ENCODE measurements at places on chromosomes 2 and 18.

DNA sequence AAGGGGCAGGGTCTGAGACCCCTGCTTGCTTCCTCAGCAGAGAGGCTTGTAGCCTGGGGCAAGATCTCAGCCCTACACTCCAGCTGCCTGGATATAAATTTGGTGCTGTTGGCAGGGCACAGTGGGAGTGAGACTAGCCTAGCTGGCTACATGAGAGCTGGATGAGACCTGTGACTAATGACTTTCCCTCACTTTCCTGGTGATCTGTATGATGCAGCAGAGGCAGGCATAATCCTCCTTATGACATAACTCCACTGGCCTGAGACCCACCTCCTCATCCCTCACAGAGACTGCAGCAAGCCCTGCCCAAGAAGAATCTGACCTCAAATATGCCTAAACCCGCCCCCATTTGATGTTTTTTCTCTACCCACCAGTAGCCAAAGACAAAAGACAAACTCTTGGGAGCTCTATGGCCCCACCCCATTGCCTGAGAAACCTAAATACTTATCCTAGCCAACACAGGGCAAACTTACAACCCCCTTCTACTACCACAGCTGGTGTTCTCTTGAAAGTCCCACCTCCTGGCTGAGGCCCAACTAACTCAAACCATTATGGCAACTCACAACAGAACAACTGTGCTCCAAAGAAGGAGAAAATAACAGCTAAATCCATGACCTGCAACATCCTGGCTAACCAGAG, 102.7 kb downstream of the NR4A2 start:
- DNase-seq, result no peak

DNA sequence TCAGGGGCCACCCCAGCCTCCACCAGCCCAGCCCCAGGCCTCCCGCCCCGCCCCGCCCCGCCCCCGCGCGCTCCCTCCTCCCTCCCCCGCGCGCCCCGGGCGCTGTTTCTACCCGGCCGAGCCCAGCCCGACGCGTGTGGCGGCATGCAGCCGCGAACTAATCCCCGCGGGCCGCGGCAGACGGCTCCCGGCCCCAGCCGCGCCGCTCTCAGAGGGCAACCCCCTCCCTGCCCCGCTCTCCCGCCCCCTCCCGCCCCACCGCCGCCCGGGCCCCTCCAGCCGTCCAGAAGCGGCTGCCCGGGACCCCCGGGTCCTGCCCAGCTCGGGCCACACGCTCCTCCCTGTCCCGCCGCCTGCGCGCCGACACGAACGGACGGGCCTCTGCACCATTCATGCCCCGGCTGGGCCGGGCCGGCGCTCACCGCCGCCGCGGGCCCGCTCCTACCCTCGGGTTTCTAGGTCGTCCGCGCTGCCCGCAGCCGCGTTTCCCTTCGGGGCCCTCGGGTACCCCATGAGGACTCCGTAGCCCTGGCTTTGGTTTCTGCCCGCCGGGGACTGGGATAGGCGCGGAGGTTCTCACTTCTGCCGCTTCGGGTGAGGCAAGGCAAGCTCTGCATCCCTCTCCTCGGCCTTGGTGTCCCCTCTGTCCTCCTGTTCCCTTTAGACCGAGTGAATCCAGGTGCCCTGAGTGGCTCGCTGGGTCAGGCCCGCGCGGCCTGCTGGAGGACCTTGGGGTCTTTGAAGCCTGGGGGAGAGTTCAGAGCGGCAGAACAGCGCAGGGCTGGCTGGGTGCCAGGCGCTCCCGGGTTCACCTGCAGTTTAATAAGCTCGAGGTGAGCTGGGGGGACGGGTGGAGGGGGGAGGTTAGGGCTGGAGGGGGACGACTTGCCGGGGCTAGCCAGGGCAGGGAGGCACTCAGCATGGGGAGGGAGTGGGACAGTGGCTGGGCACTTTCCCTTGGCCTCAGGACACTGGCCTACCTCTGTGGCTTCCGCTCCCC, 3.1 kb downstream of the WNT10A start:
- no peak for DNase-seq

DNA sequence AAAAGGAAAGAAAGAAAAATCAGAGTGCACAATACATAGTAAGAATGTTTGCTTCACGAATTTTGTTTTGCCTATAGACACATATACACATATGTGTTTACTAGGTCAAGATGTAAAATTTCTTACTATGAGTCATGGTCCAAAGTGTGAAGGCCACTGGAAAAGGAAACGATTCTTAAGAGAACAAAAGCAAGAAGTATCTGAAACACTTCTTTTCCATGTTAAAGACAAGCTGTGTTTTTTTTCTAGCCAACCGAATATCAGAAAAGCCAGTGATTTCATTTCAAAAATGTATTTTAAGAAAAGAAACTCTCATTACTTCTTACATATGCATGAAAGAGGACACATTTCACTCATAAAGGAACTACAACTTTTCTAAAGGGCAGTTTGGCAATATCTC, 24.9 kb downstream of the PECR start:
- no peak for DNase-seq

GRCh38 chr2:75787532-75788132, 76.9 kb upstream of the GCFC2 start:
- no peak for DNase-seq

GRCh38 chr18:68727506-68727905, 12.6 kb upstream of the TMX3 start:
- no peak for DNase-seq

- DNase-seq, result no peak
These were observed 33.7 kb downstream of the EIF4E2 start for GRCh38 chr2:232584238-232584637.

- DNase-seq, result no peak
These were observed 226.2 kb downstream of the PIEZO2 start for GRCh38 chr18:10923141-10923540.

- DNase-seq, result no peak
These were observed 18.3 kb downstream of the HS6ST1 start for GRCh38 chr2:128300151-128301020.

- no peak for DNase-seq
These were observed 607 bp downstream of the LAMA3 start for GRCh38 chr18:23689616-23690504.

GRCh38 chr18:48263914-48264902, 145.0 kb downstream of the ZBTB7C start:
- DNase-seq, result no peak

DNA sequence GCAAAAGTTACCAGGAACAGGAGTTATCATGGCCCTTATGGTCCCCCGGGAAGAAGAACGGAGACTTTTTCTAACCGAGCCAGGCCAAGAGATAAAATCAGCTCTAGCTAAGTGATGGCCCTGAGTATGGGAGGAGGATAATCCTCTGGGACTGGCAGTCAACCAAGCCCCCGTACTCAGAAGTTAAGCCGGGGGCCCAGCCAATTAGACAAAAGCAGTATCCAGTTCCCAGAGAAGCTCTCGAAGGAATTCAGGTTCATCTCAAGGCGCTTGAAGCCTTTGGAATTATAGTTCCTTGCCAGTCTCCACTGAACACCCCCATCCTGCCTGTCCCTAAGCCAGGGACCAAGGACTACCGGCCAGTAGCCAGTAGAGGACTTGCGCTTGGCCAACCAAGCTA, 365.3 kb upstream of the TCF4 start:
- DNase-seq, result no peak

DNA sequence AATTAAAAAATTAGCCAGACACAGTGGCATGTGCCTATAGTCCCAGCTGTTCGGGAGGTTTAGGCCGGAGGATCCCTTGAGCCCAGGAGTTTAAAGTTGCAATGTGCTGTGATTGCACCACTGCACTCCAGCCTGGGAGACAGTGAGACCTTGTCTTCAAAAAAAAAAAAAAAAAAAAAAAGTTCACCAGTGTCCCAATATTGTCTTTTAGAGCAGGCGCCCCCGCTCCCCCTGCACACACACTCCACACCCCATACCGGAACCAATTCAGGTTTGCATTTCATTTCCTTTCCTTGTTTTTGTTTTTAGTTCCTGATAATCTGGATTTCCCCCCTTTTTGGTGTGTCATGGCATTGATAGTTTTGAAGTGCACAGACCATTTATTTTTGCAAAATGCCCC, 10.4 kb downstream of the TMEM87B start:
- no peak for DNase-seq

- DNase-seq, result no peak
These were observed 12.5 kb upstream of the INPP5D start for GRCh38 chr2:233047667-233048066.

DNA sequence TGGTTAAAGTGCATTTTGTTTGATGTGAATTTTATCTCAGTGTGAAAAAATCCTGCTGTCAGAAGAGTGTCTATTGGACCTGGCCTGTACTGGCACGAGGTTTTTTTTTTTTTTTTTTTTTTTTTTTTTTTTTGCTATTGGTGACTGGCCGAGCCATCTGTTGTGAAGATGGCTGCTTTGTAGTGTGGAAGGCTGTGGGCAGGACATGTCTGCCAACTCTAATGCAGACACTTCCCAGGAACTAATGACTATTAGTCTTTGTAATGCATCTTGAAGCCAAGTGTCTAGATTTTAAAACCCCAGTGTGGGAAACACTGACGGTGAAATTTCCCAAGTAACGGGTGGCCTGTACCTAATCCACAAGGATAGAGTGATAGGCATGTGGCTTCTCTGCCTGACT, 34.3 kb downstream of the ZAP70 start:
- DNase-seq, result no peak

DNA sequence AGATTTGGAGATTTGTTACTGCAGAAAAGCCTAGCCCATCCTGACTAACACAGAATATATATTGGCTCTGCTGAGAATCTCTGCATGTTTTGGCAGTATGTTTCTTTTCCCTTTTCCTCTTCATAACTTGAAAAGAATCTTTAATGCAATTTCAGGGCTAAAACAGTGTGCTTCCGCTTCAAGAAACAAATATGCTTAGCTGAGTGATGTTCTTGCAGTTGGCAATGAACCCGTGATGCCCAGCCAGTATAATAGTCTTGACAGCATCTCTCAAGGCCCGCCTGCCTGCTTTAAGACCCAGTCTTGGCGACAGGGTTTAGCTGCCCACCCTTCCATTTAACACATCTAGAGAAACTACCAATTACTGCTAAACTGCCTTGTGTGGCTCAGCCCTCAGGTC, 184.5 kb downstream of the INO80D start:
- no peak for DNase-seq

GRCh38 chr2:182895798-182896197, 29.4 kb upstream of the FRZB start:
- DNase-seq, result no peak

DNA sequence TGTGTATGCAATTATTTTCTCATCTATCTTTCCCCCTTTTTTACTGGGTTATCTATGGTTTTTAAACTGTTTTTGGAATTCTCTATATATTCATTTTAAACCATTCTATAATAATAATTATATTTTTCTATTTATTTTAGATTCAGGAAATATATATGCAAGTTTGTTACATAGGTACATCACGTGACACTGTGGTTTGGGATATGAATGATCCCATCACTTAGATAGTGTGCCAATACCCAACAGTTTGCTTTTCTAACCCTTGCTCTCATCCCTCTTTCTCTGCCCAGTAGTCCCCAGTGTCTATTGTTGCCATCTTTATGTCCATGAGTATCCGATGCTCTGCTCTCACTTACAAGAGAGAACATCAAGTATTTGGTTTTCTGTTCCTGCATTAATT, 65.8 kb upstream of the SPHKAP start:
- DNase-seq, result no peak

DNA sequence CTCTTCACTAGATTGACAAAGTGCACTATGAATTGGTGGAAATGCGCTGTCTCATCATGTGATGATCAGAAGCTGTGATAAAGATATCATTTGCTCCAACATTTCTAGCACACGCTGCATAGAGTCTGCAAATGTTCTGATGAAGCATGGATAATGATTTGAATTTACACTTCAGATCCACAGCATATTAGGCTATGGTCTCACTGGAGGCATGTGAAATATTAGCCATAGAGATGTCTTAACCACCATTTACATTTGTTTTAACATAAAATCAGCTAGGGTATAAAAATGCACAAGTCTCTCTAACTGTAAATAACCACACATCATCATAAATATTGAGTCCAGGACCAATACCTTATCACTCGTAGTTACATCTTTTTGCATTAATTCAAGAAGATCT, 616.5 kb downstream of the NRXN1 start:
- no peak for DNase-seq

- no peak for DNase-seq
These were observed 77.5 kb downstream of the GFPT1 start for GRCh38 chr2:69309351-69310110.

GRCh38 chr2:133240491-133241223, 327.6 kb downstream of the NCKAP5 start:
- DNase-seq, result no peak

DNA sequence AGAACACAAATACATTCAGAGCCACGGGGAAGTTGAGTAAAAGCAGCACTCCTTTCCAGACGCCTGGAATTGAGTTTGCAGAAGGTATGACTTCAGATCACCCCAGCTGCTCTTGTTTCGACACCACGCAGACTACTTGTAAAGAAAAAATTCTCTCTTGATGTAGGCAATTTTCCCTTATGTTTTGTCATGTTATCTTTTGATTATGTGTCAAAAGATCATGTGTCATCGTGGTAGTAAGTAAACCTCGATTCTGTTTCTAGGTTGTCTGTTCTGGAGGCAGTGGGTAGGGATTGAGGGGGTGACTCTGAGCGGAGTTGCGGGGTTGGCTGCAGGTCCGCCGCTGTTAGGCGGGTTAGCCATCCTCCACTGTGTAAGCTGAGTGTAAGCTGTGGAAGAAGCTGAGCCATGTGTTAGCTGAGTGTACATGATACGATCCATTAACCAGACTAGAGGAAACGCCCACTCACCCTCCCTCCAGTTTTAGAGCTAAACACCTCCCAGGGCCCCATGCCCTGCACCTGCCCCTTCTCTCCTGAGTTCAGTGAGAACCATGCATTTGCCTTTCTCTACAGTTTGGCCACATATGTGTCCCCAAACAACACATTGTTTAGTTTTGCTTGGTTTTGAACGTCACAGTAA, 181.8 kb downstream of the SNTG2 start:
- DNase-seq, result no peak

DNA sequence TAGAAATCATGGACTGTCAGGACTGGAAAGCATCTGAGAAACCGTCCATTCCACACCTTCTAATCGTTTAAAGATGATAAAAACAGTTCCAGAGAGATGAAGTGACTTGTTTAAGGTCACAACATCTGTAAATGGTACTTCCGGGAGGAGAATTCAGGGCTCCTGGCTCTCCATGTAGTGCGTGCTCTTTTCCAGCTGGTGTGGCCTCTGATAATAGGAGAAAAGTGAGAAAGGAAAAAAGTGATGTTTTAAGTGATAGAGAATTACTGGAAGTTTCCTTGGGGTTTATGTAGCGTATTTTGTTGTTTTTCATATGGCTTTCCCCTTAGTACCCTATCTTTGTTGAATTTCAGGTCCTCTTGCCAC, 663 bp downstream of the C2orf49 start:
- no peak for DNase-seq

- DNase-seq, result no peak
These were observed 1.6 kb downstream of the ST8SIA3 start for GRCh38 chr18:57353940-57354461.
